ENCODE measurements at places on chromosomes 13 and 19. TPM values are rescaled to one million over a fixed set of nuclear protein-coding genes. Genes with fewer than 3 reads are reported as not detected.

The GRK1 gene
- not detected for total RNA-seq

DNA sequence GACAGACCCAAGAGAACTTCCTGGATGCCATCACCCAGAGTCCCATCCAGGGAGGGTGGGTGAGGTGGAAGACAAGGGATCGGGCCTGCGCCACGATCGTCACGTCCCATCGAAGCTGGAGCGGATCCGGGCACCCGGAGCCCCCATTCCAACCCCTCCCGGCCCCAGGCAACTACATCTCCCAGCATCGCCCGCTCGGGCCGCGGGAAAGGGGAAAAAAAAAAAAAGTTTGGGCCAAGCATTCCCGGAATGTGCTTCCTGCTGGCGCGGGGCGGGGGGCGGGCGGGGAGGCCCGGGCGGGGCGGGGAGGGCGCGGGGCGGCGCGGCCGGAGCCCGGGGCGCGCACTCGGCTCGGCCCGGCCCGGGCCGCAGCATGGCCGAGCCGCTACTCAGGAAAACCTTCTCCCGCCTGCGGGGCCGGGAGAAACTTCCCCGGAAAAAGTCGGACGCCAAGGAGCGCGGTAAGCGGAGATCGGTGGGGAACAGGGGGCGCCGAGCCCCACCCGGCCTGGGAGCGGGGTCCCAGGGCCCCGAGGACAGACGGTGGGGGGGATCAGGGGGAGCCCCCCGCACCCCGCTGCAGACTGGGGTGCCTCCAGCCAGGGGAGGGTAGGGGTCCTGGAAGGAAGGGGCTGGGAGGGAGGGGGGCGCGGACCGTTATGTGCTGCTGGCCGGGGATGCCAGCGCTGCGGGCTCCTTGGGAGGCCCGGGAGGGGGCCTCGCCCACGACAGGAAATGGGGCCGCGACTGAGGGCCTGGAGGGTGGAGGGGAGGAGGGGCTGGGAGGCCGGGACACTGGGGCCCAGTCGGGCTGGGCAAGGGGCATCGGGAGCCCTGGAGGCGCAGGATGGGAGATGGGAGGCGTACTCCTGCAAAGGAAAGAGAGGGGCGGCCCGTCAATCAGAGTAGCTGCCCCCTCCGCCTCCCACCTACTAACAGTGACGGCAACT, at the start of gene SYDE1:
TSS of gene SYDE1 (plus strand) at position 341 of the 950 bp plus-strand sequence. CDS start at position 374, 33 bp downstream.
- peak; percentile 55 for DNase-seq
- H3K36me3 ChIP-seq, result peaks cover 32% of the 10 kb centered on the region
- H3K27ac ChIP-seq, result peak within 1 kb of the TSS; percentile 96

- no peaks in the 10 kb centered on the region for H3K36me3 ChIP-seq
- no peak overlapping the region for H3K27ac ChIP-seq
- H3K27me3 ChIP-seq, result peaks cover 3% of the 10 kb centered on the region
- no peak overlapping the region for H3K4me3 ChIP-seq
Measured at GRCh38 chr19:8654591-8655339, 24.3 kb downstream of the NFILZ start.

- peak overlapping the region; percentile 78 for H3K4me3 ChIP-seq
- H3K27ac ChIP-seq, result peak overlapping the region; percentile 13
- no peaks in the 10 kb centered on the region for H3K36me3 ChIP-seq
- DNase-seq, result no peak
Measured at GRCh38 chr13:36920616-36921185, 663 bp upstream of the SMAD9 start.

DNA sequence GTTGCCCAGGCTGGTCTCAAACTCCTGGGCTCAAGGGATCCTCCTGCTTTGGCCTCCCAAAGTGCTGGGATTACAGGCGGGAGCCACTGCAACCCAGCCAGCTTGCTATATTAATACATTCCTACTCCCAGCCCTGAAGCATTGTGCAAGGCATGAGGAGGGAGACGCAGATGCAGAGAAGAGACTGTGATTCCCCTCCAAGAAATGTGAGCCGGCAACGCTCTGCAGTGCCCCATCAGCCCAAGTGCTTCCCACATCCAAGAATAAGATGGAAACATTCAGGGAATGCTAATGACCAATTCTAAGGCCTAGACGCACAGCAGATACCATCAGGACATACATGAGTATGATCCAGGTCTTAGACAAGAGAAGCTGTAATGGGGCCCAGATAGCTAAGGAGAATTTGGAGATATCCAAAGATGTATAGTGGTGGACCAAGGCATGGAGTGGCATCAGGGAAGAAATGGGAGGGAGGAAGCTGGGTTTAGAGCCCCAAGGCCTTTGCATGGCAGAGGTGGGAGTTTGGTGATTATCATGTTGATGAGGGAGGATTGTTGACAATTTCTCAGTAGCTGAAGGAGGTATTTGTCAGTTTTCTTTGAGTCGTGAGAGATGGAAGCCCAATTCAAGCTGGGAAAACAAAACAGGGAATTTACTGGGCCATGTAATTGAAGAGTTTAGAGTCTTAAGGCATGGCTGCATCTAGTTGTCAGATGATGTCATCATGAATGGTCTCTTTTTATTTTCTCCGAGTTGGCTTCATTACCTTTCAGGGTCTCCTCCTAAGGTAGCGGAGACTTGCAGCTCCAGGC, 2.9 kb downstream of the PPM1N start:
- DNase-seq, result no peak
- H3K4me3 ChIP-seq, result no peak overlapping the region
- H3K27me3 ChIP-seq, result peaks cover 6% of the 10 kb centered on the region
- peaks cover 6% of the 10 kb centered on the region for H3K4me1 ChIP-seq

- no peaks in the 10 kb centered on the region for H3K27me3 ChIP-seq
- no peak overlapping the region for H3K4me3 ChIP-seq
- peaks cover 5% of the 10 kb centered on the region for H3K4me1 ChIP-seq
- peak overlapping the region; percentile 86 for H3K27ac ChIP-seq
- peak; percentile 81 for DNase-seq
- peaks cover 41% of the 10 kb centered on the region for H3K36me3 ChIP-seq
Measured at GRCh38 chr13:20006206-20006605, 47.7 kb downstream of the ZMYM2 start.

DNA sequence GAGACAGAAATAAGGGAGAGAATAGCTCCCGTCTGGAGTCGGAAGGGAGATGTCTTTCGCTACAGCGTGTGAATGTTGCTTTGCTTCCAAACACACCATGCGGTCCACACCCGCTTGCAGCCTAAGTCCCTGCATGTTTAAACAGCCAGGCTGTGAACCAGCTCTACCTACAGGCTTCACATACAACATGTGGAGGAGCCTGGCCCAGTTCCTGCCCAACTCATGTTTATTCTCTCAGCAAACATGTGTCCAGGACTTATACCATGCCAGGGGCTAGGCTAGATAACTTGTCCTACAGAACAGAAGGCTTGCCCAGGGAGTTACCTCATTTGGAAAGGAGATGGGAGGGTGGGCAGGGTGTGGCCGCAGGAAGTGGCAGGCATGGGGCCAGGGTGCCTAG, 181.5 kb downstream of the FOXO1 start:
- H3K4me1 ChIP-seq, result no peaks in the 10 kb centered on the region
- H3K4me3 ChIP-seq, result no peak overlapping the region
- no peak overlapping the region for H3K27ac ChIP-seq
- no peaks in the 10 kb centered on the region for H3K36me3 ChIP-seq
- peaks cover 2% of the 10 kb centered on the region for H3K27me3 ChIP-seq

- no peak for DNase-seq
- no peak overlapping the region for H3K27ac ChIP-seq
- no peaks in the 10 kb centered on the region for H3K27me3 ChIP-seq
Measured at GRCh38 chr13:69373747-69374425, 733.7 kb upstream of the ATXN8OS start.

DNA sequence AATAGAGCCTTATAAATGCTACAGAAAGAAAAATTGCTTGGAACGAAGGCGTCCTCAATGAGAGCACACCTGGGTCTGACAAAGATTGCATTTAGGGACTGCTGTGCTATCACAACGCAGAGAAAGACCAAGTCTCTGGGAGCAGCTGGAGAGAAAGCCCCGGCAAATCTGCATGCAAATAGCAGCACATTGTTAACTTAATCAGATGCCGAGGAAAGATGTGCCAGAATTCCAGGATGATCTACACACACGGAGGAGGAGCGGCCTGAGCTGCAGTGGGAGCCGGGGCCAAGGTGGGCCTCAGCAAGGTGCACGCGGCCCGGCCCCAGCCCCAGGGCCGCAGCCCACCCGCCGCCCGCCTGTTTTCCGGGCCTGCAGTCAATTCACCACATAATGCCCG, 1.4 kb downstream of the ZNF536 start:
- no peaks in the 10 kb centered on the region for H3K27me3 ChIP-seq
- H3K27ac ChIP-seq, result no peak overlapping the region
- DNase-seq, result no peak

DNA sequence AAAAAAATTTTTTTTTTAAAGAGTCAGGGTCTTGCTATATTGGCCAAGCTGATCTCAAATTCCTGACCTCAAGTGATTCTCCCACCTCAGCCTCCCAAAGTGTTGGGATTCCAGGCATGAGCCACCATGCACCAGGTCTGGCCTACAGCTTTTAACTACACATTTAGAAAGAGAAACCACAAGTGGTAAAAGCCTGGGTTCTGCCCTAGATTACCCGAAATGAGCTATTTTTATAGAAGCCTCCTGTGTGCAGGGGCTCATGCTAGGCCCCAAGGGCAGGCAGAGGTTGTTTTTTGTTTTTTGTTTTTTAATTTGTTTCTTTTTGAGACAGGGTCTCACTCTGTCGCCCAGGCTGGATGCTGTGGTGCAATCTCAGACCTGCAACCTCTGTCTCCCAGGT, 14.0 kb upstream of the MYADM start:
- no peak for DNase-seq
- H3K4me1 ChIP-seq, result 0 out of 2 replicates have a peak, but pooled peaks cover 2% of the 10 kb centered on the region
- H3K27me3 ChIP-seq, result no peaks in the 10 kb centered on the region
- H3K36me3 ChIP-seq, result no peaks in the 10 kb centered on the region

GRCh38 chr13:79566118-79566517, 85.2 kb downstream of the NDFIP2 start:
- H3K36me3 ChIP-seq, result no peaks in the 10 kb centered on the region
- no peak overlapping the region for H3K4me3 ChIP-seq
- H3K4me1 ChIP-seq, result no peaks in the 10 kb centered on the region
- no peak overlapping the region for H3K27ac ChIP-seq
- DNase-seq, result no peak
- H3K27me3 ChIP-seq, result no peaks in the 10 kb centered on the region

- H3K27ac ChIP-seq, result no peak overlapping the region
- H3K4me1 ChIP-seq, result peaks cover 6% of the 10 kb centered on the region
- DNase-seq, result no peak
- H3K27me3 ChIP-seq, result peaks cover 24% of the 10 kb centered on the region
Measured at GRCh38 chr13:110812121-110812868, 98.8 kb downstream of the ING1 start.

Data from IMR-90 (cell line).